ENCODE measurements at places on chromosomes 4 and X.

GRCh38 chr4:8559524-8560264 is 20.5 kb upstream of the GPR78 start:
- no peak for ATAC-seq

DNA sequence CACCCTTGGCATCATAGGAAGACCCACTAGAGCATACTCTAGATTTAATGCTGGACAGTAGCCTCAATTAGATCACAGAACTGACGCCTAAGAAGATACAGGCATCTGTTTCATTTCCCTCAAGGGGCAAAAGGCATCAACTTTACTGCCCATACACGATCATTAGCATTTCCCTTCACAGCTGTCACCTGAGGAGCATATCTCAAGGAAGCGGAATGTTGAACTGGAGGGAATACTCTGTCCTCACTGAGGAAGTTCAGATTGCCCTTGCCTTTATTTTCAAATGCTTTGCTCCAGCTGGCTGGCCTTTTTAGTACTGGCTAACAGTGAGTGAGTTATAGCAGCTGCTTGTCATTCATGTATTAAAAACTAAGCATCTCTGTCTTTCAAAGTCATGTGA is 508.4 kb upstream of the GALNT7 start:
- no peak for ATAC-seq

DNA sequence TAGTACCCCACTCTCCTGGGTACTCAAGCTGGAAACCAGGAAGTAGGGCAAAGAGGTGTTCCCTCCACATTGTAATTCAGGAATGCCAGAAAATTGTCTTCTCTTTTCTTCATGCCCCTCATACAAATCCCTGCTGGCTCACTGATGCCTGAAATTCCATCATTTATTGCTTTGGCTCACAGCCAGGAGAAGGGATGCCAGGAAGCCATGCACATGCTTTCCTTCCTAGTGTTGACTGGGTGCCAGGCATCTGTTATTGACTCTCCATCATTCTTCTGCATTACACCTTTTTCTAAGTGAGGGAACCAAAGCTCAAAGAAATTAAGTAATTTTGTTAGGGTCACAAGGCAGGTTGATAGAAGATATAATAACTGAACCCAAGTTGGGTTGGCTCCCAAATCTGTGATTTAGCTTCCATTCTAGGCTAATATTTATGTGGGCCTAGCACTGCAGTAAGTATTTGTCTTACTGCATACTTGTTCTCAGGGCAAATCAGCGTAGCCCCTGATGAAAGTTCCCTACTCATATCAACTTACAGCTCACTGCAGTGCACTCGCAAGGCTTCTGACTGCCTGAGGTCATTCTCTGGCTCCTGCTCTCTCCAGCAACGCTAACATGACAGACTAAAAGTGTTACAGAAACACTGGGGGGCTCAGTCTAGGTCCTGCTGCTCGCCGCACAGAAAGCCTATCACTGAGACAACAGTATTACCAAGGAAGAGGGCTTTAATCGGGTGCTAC is 89.0 kb downstream of the TRAPPC11 start:
- no peak for ATAC-seq

DNA sequence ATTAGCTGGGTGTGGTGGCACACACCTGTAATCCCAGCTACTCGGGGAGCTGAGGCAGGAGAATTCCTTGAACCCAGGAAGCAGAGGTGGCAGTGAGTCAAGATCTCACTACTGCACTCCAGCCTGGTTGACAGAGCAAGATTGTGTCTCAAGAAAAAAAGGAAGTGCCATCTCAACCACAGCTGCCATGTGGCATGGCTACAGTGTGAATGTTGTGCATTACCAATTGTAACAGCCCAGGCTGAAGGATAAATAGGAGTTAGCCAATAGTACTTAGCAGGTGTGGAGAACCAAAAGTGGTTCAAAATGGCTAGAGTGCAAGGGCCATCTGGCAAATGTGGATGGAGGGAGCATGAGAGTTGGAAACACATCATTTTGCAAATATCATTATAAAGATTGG is 28.9 kb downstream of the SLC25A5 start:
- no peak for ATAC-seq

DNA sequence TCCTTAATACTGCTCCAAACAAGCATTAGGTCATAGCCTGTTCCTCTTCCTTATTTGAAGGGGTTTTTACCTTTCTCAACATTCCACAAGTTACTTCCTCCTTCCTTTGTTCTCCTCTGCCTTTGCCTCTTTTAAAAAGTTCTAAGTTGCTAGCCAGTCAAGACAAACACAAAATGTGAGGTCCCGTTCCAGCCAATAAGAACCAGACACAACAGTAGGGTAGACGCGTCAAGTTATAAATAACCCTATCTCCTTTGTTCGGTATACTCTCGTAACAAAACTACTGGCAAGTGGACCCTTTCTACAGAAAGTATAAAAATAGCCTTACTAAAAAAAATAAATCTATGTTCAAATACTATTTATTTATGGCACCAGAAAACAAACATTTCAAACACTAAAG is 6.3 kb upstream of the ACE2 start:
- no peak for ATAC-seq

- ATAC-seq = no peak
These were observed 86.7 kb downstream of the PTTG2 start for GRCh38 chr4:38046727-38047489.

- ATAC-seq = no peak
These were observed 41.4 kb upstream of the PHF8 start for GRCh38 chrX:54085666-54086065.

DNA sequence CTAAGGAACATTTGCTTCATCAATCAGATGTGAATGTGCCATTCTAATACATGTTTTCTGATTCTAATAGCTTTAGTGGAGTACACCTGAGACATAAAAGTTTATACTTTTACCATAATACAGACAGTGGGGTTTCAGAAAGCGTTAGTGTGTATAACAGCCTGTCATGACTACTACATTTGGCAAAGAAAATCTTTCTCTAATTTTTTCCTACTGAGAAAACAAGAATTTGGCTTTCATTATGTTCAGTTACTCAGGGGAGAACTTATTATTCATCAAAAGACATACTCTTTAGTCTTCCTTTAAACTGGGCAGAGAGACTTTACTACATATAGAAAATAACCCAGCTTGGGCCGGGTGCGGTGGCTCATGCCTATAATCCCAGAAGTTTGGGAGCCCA is 104.9 kb downstream of the PCDH18 start:
- no peak for ATAC-seq

GRCh38 chr4:118825799-118826198 is 10.1 kb downstream of the SEC24D start:
- ATAC-seq = no peak

GRCh38 chr4:38509551-38509950 is 154.4 kb upstream of the KLF3 start:
- peak; percentile 57 for ATAC-seq

- ATAC-seq = no peak
These were observed 2.0 kb upstream of the NKX3-2 start for GRCh38 chr4:13546142-13546940.

GRCh38 chrX:105114554-105115130 is 105.9 kb downstream of the TEX13A start:
- ATAC-seq = no peak

DNA sequence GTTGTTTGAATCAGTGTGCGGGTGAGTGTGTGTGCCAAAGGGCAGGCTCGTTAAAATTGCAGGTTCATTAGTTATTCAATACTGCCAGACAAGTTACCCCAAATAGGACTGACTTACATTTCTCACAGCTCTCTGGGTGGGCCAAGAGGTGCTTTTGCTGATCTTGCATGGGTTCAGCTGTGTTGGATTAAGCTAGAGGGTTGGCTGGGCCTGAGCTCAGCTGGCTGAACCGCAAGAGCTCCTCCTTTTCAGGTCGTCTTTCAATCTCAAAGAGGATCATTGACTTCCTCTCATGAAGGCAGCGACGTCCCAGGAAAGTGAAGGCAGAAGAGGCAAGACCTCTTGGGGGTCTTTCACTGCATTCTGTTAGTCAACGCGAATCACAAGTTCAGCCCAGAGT is 343.3 kb upstream of the FRG1 start:
- no peak for ATAC-seq

DNA sequence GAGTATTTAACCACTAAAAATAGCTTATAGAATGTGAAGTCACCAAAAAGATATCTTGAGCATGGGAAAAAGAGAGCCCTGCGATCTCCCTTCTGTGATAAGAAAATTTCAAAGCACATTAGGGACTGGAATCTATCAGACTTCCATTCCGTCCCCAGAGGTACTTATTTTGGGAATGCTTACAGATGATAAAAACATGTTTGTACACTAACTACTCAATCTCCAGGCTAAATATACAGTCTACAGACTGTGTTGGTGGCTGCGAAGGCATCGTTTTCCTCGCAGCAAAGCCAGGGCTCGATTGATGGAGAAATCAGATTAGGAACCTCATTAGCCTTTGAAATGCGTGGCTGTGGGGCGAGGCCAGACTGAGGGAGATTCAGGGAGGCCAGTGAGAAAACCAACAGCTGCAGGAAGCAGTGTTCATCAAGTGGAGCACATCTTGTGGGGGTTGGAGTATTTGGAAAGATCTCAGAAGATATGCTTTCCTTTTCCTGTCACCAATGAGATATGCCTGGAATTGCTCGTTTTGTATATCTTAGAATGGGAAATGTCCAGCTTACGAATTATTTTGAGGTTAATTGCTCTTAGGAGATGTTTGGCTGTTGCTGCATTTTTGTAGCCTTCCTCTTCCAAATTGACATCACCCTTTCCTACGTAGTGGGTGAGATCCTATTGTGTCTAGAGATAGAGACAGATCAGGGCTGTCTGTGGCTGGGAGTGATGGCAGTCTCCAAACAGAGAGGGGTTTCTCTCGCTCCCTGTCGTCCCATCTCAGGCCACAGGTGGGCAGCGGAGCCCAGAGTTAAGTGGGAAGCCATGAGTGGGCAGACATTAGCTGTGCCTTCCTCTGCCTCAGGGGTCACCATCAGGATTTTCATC is 224.9 kb upstream of the FAT1 start:
- no peak for ATAC-seq

- no peak for ATAC-seq
These were observed 68.7 kb upstream of the PCDH19 start for GRCh38 chrX:100478714-100479306.

- no peak for ATAC-seq
These were observed 21.7 kb downstream of the HTT start for GRCh38 chr4:3096202-3096601.

DNA sequence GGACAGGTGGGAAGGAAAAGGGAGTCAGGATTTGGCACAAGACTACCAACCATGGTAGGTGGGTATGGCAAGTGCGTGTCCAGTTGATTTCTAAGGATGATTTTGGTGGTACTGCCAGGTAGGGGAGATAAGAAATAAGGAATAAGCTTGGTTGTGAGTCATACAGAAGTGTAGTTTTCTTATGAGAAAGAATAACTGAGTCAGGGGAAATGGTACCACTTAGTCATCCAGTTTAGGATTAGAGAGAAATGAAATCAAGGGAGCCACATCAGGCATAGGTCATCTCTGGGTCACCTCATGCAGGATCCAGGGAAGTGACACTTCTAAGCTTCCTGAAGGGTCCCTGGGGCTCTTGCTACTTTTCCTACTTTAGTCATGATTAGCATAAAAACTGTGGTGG is 107.1 kb upstream of the C1GALT1C1 start:
- ATAC-seq = peak; percentile 41

- no peak for ATAC-seq
These were observed 1181.1 kb upstream of the PCDH7 start for GRCh38 chr4:29538889-29539646.

DNA sequence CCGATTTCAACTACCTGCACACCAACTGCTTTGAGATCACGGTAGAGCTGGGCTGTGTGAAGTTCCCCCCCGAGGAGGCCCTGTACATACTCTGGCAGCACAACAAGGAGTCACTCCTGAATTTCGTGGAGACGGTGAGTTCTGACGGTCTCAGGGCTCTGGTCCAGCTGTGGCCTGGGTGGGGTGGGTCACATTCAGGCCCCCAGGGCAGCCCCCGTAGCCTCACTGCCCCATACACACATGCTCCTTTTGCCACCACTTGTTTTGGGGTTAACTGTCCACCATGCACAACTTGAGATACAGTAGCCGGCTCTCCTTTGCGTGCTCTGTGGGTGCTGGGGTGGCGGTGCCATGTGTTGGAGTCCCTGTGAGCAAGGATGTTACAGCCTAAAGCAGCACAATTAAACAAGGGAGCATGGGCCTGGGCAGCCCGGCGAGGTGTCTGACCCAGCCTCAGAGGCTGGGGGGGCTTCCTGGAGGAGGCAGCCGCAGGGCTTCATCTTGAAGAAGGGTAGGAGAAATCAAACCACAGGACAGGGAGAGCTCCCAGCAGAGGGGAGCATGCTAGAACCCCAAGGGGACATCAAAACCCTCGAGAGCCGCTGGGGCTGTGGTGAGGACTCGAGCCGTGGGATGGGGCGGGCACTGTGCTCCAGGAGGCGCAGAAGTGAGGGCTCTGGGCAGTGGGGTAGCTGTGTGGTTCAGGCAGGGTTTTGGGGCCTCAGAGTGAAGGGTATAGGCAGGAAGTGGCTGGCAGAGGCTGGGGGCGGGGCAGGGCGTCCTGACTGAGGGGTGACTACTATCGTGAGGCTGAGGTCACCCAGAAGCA is 22.0 kb downstream of the CPZ start:
- ATAC-seq = no peak

Measured in activated CD4-positive, CD25-positive, alpha-beta regulatory T cell treated with anti-CD3 and anti-CD28 coated beads, Interleukin-2, amount 50 U/mL, for 24 hours (primary cell).